ENCODE measurements at places on chromosomes 7 and 10.

GRCh38 chr7:32200646-32201045 is 130.4 kb upstream of the PDE1C start:
- DNase-seq: no peak

GRCh38 chr10:127338399-127339110 is 142.2 kb upstream of the INSYN2A start:
- DNase-seq: no peak

- no peak for DNase-seq
These were observed 24.6 kb downstream of the PRR15 start for GRCh38 chr7:29588212-29588611.

GRCh38 chr7:35702541-35702940 is 7.6 kb upstream of the HERPUD2 start:
- DNase-seq: no peak

- DNase-seq: peak; percentile 8
These were observed 3.1 kb upstream of the ANTXRL start for GRCh38 chr10:46283580-46284285.

DNA sequence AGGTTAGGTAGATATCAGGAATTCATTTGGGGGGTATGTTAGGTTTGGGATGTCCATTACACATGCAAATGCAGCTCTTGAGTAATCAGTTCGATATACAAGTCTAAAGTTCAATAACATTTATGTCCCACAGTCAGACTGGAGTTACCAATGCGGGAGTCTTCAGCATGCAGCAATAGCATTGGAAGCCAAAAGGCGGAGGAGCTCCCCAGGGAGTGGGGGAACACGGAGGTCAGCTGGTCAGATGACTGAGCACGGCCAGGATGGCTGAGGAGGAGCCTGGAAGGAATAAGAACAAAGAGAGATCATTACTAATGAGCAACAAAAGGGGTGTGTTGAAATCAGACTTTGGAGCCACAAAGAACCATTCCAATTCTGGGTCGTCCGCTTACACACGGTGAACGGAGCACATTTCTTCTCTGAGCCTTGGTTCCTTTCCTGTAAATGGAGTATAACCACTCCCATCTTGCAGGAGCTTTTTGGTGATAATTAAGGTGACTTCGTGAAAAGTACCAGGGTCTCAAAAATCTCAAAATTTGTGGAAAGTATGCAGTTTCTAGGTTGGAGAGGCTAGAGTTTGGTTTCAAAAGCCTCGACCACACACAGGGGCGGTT is 478 bp upstream of the ZNF22 start:
- DNase-seq: no peak

- no peak for DNase-seq
These were observed 170.4 kb downstream of the SUGCT start for GRCh38 chr7:40305229-40305628.

DNA sequence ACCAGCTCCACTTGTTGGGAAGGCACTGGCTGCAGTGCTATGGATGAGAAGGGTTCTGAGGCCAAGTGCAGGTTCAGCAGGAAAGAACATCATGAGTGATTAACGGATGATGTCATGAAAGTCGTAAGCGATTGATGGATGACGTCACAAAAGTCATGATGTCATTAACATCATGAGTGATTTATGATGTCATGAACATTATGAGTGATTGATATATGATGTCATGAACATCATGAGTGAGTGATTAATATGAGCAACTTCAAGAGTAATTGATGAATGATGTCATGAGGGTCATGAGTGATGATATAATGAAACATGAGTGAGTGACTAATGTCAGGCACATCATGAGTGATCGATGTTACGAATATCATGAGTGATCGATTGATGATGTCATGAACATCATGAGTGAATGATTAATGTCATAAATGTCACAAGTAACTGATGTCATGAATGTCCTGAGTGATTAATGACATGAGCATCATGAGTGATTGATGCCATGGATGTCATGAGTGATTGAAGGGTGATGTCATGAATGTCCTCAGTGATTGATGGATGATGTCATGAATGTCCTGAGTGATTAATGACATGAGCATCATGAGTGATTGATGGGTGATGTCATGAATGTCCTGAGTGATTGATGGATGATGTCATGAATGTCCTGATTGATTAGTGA is 185.6 kb downstream of the PAXIP1 start:
- DNase-seq: no peak

DNA sequence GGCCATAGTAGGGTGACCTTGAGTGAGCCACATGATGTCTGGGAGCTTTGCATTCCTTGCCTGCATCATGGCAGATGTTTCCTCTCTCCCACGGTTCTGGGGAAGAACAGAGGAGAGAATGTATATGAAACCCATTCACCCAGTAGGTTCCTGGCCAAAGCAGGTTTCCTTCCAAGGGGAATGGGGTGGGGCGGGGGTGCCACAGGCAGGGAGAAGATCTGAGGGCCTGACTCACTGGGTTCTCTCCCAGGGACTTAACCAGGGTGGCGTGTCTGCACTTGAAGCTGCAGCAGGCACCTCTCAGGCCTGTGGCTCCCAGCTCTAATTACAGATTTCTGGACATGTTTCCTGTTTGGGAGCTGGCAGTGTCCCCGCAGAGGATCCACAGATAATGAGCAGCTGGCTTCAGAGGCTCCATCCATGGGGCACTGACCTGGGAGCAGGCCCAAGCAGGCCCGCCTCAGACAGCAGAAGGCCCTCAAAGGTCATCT is 50.2 kb upstream of the ZMIZ1 start:
- DNase-seq: no peak

DNA sequence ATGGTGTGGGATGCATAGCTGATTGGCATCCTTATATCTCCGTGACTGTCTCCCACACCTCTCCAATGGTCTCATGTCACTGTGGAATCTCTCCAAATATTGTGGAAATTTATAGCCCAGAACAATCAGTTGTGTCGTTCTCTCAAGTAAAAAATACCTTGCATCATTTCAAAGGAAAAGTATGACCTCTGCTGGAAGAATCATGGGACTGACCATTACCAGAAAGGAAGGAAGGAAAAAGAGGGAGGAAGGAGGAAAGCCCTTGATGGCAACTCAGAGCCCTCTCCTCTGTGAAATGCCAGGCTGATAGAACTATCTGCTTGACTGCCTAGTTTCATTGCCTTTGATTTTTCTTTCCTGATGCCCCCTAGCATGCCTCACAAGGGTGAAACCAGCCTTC is 76.3 kb downstream of the FOXI2 start:
- DNase-seq: no peak

- no peak for DNase-seq
These were observed 28.1 kb upstream of the ZNF680 start for GRCh38 chr7:64590971-64591370.

DNA sequence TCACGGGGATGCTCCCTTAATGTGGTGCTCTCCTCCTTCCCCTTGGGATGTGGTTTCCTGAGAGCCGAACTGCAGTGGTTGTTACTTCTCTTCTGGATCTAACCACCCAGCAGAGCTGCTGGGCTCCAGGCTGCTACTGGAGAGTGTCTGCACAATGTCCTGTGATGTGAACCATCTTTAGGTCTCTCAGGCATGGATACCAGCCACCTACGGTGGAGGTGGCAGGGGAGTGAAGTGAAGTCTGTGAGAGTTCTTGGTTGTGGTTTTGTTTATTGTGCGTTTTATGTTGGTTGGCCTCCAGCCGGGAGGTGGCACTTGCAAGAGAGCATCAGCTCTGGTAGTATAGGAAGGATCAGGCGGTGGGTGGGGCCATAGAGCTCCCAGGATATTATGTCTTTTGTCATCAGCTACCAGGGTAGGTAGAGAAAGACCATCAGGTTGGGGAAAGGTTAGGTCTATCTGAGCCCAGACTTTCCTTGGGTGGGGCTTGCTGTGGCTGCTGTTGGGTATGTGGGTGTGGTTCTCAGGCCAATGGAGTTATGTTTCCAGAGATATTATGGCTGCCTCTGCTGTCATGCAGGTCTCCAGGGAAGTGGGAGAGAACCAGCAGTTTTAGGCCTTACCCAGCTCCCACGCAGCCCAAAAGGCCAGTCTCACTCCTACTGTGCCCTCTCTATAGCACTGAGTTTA is 87.9 kb downstream of the KIF20B start:
- no peak for DNase-seq

DNA sequence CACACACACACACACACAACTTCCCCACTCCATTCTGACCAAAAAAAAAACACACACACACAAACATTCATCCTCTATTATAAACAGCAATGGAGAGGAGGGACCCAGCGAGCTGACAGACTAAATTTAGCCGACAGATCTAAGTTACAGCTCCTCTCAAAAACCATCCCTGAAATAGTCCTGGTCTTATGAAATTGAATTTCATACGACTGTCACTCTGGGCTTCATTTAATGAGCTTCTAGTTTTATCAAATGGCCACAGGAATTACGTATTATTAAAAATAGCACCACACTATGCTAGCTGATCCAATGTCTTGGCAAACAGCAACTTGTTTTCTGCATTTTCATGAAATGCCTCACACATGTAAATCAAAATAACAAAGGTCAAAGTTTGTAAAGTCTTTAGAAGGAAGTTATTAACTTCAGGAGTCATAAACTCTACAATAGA is 131.3 kb upstream of the ASAH2 start:
- no peak for DNase-seq
